Ascending aorta (tissue), 2 donors: ENCODE measurements at places on chromosomes 5 and 9.

- no peak overlapping the region for H3K27ac ChIP-seq
- H3K4me3 ChIP-seq = no peak overlapping the region
- H3K27me3 ChIP-seq = no peaks in the 10 kb centered on the region
- no peak for DNase-seq
- peaks cover 24% of the 10 kb centered on the region for H3K4me1 ChIP-seq
- no peaks in the 10 kb centered on the region for H3K36me3 ChIP-seq
Measured at GRCh38 chr9:131410044-131410491, 16.2 kb downstream of the PRRC2B start.

DNA sequence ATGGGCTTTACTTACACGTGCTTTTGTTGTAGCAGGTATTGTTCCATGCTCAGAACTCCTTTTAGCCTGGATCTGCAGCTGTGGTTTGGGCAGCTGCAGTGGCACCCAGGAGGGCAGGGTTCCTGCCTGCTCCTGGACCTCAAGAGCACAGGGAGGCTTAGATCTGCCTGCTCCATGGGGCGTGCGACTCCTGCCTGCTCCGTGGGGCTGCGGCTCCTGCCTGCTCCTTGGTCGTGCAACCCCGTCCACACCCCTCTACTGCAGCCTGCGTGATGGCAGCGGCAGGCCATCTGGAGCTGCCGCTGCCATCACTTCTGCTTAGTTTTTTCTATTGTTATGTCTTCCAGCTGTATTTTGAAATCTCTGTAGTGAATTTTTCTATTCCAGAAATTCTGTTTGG, 11.7 kb upstream of the UGT3A2 start:
- H3K36me3 ChIP-seq = no peaks in the 10 kb centered on the region
- H3K27me3 ChIP-seq = no peaks in the 10 kb centered on the region
- no peak for DNase-seq
- no peaks in the 10 kb centered on the region for H3K4me1 ChIP-seq
- H3K4me3 ChIP-seq = no peak overlapping the region

DNA sequence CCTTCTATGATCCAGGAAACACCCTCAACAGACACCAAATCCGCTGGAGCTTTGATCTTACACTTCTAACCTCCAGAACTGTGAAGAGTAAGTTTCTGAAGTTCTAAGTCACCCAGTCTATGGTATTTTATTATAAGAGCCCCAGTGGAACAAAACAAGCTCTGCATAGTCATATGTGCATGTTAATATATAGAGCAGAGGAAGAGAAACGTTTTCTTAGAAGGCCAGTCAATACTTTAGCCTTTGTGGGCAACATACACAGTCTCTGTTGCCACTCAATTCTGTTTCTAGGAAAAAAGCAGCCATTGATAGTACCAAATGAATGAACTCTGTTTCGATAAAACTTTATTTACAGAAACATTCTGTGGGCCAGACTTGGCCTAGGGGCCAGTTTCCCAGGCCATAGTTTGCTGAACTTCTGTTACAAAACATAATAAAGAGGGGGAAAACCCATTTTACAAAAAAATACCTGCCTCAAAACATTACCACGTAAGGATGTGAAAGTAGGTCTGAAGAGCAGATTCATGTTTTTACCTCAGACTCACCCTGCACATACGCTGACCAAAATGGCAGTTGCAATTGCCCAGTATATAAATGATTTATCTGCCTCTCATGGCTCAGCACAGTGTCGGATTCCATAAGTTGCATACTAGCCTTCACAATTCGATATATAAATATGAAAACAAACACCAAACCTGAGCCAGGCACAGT, 350.5 kb downstream of the SLIT3 start:
- H3K27ac ChIP-seq = no peak overlapping the region
- no peaks in the 10 kb centered on the region for H3K27me3 ChIP-seq
- no peak for DNase-seq
- no peaks in the 10 kb centered on the region for H3K36me3 ChIP-seq

GRCh38 chr9:71638627-71639026, 129.7 kb downstream of the CEMIP2 start:
- H3K27me3 ChIP-seq = no peaks in the 10 kb centered on the region
- no peaks in the 10 kb centered on the region for H3K36me3 ChIP-seq
- peak overlapping the region; percentile 4 for H3K27ac ChIP-seq
- H3K4me1 ChIP-seq = no peaks in the 10 kb centered on the region
- no peak overlapping the region for H3K4me3 ChIP-seq
- peak; percentile 23 for DNase-seq

GRCh38 chr5:92939428-92939827, 641.6 kb downstream of the NR2F1-AS1 start:
- no peak overlapping the region for H3K27ac ChIP-seq
- no peak for DNase-seq
- H3K27me3 ChIP-seq = no peaks in the 10 kb centered on the region
- no peaks in the 10 kb centered on the region for H3K36me3 ChIP-seq

- DNase-seq = no peak
- no peaks in the 10 kb centered on the region for H3K36me3 ChIP-seq
- H3K27ac ChIP-seq = no peak overlapping the region
- no peaks in the 10 kb centered on the region for H3K27me3 ChIP-seq
- H3K4me1 ChIP-seq = no peaks in the 10 kb centered on the region
Measured at GRCh38 chr5:102018690-102019089, 277.4 kb downstream of the SLCO4C1 start.

GRCh38 chr9:136192289-136193126, 12.4 kb downstream of the LHX3 start:
- H3K27me3 ChIP-seq = peaks cover 32% of the 10 kb centered on the region
- no peak overlapping the region for H3K4me3 ChIP-seq
- DNase-seq = no peak
- no peaks in the 10 kb centered on the region for H3K4me1 ChIP-seq

DNA sequence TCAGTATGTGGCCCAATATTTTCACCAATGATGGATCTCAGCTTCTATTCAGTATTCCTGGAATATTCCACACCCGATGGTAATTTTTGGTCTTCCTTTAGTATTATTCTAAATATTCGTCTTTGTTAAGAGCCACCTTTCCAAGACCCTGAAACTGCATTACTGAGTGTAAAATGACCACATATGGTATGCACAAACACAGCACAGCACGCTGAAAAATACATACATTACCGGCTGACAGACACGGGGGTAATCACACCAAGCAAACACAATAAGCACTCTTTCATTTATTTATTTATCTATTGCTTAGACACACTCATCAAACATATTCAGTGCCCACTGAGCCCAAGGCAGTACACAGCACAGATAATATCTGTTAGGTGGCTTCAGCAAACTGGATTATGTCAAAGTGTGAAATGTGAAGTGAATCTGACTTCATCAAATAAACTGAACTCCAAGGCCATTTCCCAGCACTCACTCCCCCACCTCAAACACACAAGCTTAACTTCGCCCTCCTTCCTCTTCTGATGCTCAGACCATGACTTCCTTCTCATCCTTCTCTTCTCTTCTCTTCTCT, 1637.8 kb upstream of the C9orf72 start:
- H3K27ac ChIP-seq = no peak overlapping the region
- H3K27me3 ChIP-seq = peaks cover 5% of the 10 kb centered on the region
- H3K36me3 ChIP-seq = no peaks in the 10 kb centered on the region

- H3K27ac ChIP-seq = no peak overlapping the region
- no peak for DNase-seq
- H3K27me3 ChIP-seq = no peaks in the 10 kb centered on the region
- no peaks in the 10 kb centered on the region for H3K4me1 ChIP-seq
Measured at GRCh38 chr5:58300346-58300895, 159.5 kb downstream of the PLK2 start.

DNA sequence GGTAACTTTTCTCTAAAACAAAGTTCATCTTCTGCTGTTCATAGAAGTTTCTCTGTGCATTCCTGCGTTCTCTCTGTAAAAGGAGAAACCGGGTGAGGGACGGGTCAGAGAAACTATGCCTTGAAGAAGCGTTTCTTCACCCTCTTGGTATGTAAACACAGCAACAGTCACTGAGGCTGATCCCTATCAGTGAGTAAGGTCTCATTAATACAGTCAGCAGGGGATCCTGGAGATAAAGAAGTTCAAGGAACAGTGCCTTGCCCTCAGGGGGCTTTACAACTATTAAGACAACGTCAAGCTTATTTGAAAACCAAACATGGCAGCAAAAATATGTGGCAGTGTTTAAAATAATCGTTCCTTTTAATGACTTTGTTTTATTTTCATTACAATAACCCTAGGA, 202.9 kb upstream of the IL12B start:
- no peak overlapping the region for H3K27ac ChIP-seq
- no peak overlapping the region for H3K4me3 ChIP-seq
- no peaks in the 10 kb centered on the region for H3K36me3 ChIP-seq
- H3K4me1 ChIP-seq = no peaks in the 10 kb centered on the region
- no peak for DNase-seq
- no peaks in the 10 kb centered on the region for H3K27me3 ChIP-seq

- no peaks in the 10 kb centered on the region for H3K27me3 ChIP-seq
- H3K27ac ChIP-seq = no peak overlapping the region
- H3K4me3 ChIP-seq = no peak overlapping the region
- no peak for DNase-seq
Measured at GRCh38 chr5:44454002-44454401, 64.8 kb upstream of the FGF10 start.

DNA sequence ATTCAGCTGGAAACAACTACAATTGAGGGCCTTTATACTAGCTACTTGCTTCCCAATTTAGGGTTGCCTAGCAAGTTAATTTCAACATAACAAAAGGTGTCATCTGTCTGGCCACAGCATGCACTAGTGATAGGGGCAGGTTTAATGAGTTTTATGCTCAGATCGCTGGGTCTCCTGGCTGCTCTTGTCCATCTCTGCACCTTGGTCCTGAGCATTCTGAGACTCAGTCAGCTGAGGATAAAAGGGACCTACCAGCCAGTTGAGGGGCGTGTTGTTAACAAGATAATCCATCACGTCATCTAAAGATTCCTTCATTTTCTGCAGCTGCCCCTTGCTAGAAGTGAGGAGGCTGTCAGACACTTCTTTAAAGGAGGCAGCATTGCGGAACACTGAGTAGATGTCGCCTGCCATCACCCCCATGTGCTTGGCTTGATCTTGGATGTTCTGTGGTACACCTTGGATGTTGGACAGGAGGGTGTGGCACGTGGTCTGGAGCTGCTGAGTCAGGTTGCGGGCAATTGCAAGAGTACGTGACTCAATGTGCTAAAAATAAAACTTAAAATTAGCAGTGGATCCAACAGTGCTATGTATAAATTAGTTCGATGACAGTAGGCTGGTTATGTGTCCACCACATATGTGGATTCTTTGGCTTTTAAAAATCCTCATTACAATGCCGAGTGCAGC, 11.0 kb downstream of the PLIN2 start:
- DNase-seq = no peak
- H3K4me3 ChIP-seq = no peak overlapping the region
- no peaks in the 10 kb centered on the region for H3K4me1 ChIP-seq
- no peaks in the 10 kb centered on the region for H3K27me3 ChIP-seq
- peaks cover 70% of the 10 kb centered on the region for H3K36me3 ChIP-seq

GRCh38 chr5:172821340-172821985, 12.6 kb upstream of the ERGIC1 start:
- no peaks in the 10 kb centered on the region for H3K27me3 ChIP-seq
- no peak overlapping the region for H3K27ac ChIP-seq
- DNase-seq = no peak

- H3K27ac ChIP-seq = no peak overlapping the region
- no peaks in the 10 kb centered on the region for H3K4me1 ChIP-seq
- H3K27me3 ChIP-seq = no peaks in the 10 kb centered on the region
- no peak overlapping the region for H3K4me3 ChIP-seq
Measured at GRCh38 chr5:97534166-97534565, 351.1 kb upstream of the RIOK2 start.
